HFFc6 (cell line): ENCODE measurements at places on chromosomes 13 and 19.

- DNase-seq: peak; percentile 36
Measured at GRCh38 chr19:17889609-17890214, 18.0 kb downstream of the SLC5A5 start.

- DNase-seq: peak; percentile 70
Measured at GRCh38 chr19:873084-873483, 13.6 kb downstream of the CFD start.

DNA sequence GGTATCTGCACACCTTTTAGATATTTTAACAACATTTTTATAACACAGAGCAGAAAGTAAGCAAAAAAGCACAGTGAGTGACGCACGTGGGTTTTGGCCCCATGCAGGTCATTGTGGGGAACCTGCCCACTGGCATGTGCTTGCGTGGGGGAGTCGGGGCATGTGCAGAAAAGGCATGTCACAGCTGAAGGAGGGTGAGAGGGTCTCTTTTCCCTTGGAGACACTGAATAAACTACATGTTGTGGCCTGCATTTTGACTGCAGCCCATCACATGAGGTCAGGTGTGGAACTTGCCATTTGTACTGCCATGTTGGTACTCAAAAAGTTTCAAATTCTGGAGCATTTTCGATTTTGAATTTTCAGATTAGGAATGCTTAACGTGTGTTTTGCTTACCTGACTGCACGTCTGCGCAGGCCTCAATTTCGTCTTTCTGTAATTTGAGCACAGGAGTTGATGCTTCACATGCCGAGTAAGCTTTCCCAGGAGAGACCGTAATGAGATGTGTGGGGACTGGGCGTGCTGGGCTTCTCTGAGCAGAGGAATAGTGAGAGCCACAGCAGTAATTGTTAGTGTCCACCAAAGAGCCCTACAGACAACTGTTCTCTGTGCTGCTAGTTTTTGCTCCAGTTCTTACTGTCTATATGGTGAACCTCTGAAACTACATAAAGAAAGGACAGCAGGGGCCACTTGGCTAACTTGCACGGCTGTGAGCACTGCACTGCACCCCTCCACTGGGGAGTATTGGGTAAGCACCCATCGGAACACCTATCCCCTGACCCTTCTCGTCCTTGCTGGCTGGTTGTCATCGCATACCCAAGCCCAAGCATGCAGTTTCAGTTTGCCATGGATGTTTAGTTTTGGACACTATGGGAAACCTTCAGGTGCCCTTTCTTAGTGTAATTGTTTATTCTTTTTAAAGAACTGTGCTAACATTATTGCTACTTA is 72.9 kb upstream of the GPR183 start:
- DNase-seq: no peak

DNA sequence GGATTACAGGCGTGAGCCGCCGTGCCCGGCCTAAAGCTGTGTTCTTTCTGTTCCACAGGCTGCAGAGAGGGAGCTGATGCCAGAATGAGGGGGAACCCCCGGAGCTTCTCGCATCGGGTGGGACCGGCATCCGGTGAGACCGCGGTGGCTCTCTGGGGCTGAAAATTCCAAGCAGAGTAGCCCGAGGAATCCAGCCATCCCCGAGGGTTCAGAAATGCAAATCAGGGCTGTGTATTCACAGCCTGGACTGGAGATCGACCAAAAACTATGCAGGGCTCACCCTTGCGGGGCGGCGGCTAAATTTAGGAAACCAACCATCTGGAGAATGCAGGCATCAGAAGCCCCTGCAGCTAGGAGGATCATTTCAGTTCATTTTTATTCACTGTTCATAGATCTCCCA is 99.2 kb downstream of the GNG7 start:
- DNase-seq: peak; percentile 41

GRCh38 chr13:41018602-41018948 is 541 bp downstream of the ELF1 start:
- no peak for DNase-seq

GRCh38 chr13:106721599-106721998 is 153.7 kb upstream of the ARGLU1 start:
- no peak for DNase-seq

- DNase-seq: no peak
Measured at GRCh38 chr19:10823690-10824089, 12.3 kb downstream of the TMED1 start.

- DNase-seq: no peak
Measured at GRCh38 chr19:49338691-49339300, 3.6 kb downstream of the CD37 start.

- DNase-seq: no peak
Measured at GRCh38 chr13:100139817-100140216, 50.9 kb downstream of the PCCA start.

DNA sequence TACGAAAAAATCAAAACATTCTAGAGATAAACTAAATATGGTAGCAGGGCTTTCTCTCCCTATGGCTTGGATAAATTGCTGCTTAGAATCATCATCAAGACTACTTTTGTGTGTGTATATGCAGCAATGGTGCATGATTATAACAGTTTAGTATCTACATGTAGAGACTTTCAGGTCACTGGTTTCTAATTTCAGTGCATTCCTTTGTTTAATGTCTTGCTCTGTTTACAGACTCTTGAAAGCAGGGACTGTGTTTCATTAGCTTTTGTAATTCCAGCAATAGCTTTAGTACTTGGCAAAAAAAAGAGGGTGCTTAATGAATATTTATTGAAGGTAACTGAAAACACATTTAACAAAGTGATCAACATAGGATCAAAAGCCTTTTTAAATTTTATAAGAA is 420.7 kb downstream of the PCDH9 start:
- no peak for DNase-seq

DNA sequence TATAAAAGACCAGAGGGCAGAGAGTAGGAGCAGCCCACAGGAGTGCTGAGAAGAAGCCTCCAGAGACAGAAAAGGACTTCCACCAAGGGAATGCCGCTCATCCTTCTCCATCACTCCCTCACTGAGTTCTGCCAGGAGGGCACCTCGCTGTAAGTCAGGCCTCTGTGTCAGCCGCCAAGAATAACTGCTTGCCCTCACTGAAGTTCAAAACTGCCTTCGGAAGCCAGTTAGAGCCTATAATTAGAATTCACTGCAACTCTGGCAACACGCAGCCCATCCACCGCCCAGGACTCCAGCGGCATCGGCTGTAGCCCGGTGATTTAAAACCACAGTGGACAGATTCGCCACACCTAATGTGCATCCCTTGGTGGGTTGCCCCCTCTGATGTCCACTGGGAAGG is 281.8 kb upstream of the ZNF507 start:
- DNase-seq: no peak

GRCh38 chr19:36420961-36421748 is 2.7 kb upstream of the ZFP82 start:
- DNase-seq: no peak
